ENCODE measurements at places on chromosomes 3 and 15. TPM values are rescaled to one million over a fixed set of nuclear protein-coding genes. Genes with fewer than 3 reads are reported as not detected.

DNA sequence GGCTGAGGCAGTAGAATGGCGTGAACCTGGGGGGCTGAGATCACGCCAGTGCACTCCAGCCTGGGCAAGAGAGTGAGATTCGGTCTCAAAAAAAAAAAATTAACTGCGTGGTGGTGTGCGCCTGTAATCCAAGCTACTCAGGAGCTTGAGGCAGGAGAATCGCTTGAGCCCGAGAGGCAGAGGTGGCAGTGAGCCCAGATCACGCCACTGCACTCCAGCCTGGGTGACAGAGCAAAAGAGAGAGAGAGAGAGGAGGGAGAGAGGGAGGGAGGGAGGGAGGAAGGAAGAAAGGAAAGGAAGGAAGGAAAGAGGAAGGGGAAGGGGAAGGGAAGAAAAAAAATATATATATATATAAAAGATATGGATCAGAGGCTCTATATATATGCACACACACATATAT lies 6.0 kb downstream of the TM4SF19 start:
- no peak for DNase-seq

The PROS1 gene
- 19.1 TPM for polyA plus RNA-seq

The SERF2 gene
- 5,418 TPM for polyA plus RNA-seq

- DNase-seq: no peak
These were observed 311.8 kb downstream of the TBC1D5 start for GRCh38 chr3:17430582-17430981.

DNA sequence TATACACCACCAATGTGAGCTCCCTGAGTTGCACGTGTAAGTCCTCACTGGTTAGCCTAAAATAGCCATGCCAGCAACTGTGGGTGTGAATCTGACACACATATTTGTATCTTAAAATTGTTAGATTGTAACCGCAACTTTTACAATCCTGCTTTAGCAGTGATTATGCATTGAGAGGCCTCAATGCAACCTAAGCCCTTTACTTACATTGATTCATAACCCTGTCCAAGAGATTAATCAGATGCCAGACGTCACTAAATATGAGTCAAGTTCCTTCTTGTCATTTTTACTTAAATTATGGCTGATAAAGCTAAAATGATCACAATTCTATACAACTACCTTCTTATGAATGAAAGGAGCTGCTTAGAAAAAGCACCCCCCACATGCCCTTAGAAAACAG lies 46.9 kb downstream of the IL17RD start:
- DNase-seq: no peak

The C3orf20 gene
- not detected for polyA plus RNA-seq
